ENCODE measurements at places on chromosomes 3 and 15.

DNA sequence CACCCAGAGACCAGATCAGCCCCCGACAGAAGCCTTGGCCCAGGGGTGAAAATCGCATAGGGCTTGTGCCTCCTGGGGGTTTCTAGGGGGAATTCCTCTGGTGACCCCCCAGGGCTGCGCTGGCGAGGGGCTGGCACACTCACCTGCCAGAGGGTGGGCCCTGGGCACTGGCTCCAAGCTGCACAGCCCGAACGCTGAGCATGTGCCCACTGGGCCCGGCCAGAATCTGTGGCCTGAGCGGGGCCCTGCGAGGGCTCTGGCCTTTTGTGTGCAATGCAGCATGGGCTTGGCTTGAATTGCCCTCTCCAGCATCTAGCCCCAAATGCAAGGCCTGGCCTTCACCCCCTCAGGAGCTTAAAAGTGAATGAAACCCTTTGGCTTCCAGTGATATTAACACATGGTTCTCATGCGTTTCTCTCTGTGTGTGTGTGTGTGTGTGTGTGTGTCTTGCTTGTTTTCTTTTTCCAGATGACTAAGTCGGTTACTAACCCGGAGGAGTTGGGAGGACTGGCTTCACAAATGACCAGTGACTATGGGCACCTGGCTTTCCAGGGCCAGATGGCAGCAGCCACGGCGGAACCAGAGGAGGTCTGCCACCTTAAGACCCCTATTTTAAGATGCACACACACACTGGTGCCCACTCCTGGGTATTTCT is 259.1 kb upstream of the TPM1 start:
- H3K36me3 ChIP-seq = no peaks in the 10 kb centered on the region
- H3K27ac ChIP-seq = no peak overlapping the region
- no peak overlapping the region for H3K4me3 ChIP-seq
- H3K4me1 ChIP-seq = no peaks in the 10 kb centered on the region
- H3K27me3 ChIP-seq = no peaks in the 10 kb centered on the region
- no peak for DNase-seq

- no peaks in the 10 kb centered on the region for H3K36me3 ChIP-seq
- no peak overlapping the region for H3K27ac ChIP-seq
- DNase-seq = no peak
- H3K4me1 ChIP-seq = no peaks in the 10 kb centered on the region
- H3K27me3 ChIP-seq = no peaks in the 10 kb centered on the region
Observed at GRCh38 chr15:32987067-32987466, 207.4 kb downstream of the FMN1 start.

- no peaks in the 10 kb centered on the region for H3K27me3 ChIP-seq
- no peak for DNase-seq
- no peaks in the 10 kb centered on the region for H3K36me3 ChIP-seq
- no peak overlapping the region for H3K4me3 ChIP-seq
Observed at GRCh38 chr3:23239211-23240068, 36.3 kb downstream of the UBE2E2 start.

GRCh38 chr3:111652492-111653180 is 57.5 kb upstream of the ZBED2 start:
- no peak overlapping the region for H3K27ac ChIP-seq
- no peaks in the 10 kb centered on the region for H3K4me1 ChIP-seq
- no peaks in the 10 kb centered on the region for H3K27me3 ChIP-seq
- H3K4me3 ChIP-seq = no peak overlapping the region

DNA sequence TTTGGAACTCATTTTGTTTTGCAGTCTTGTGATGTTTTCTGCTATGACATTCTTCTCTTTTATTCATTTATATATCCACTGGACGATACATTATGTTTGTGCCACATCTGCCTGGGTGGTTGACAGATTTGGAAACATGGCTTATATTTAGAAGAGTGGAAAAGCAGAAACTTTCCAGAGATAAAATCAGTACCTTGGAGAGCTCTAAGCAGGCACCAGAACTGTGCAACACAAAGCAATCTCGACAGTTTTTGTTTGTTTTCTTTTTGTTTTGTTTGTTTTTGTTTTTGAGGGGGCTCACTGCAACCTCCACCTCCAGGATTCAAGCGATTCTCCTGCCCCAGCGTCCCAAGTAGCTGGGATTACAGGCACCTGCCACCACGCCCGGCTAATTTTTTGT is 45.5 kb downstream of the SYN2 start:
- H3K27me3 ChIP-seq = no peaks in the 10 kb centered on the region
- H3K36me3 ChIP-seq = no peaks in the 10 kb centered on the region
- H3K27ac ChIP-seq = no peak overlapping the region

- no peaks in the 10 kb centered on the region for H3K36me3 ChIP-seq
- no peak overlapping the region for H3K27ac ChIP-seq
Observed at GRCh38 chr3:171556148-171556547, 95.9 kb upstream of the TNIK start.

DNA sequence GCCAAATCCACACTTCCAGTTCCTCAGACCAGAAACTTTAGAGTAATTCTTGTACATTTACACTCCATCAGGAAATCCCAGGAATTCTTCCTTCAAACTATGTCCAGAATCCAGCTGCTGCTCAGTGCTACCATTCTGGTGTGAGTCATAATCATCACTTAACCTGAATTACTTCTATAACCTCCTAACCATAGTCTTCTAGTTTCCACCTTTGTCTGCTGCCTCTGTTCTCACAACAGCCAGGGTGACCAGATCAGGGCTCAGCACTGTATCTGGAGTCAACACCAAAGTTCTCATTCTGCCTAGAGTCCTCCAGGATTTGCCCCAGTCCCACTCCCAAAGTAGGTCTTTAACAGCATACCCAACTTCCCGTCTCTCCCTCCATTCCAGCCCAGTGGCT is 3.4 kb downstream of the CLDND1 start:
- H3K36me3 ChIP-seq = no peaks in the 10 kb centered on the region
- H3K27ac ChIP-seq = no peak overlapping the region
- H3K4me3 ChIP-seq = no peak overlapping the region
- no peak for DNase-seq
- H3K4me1 ChIP-seq = peaks cover 12% of the 10 kb centered on the region

DNA sequence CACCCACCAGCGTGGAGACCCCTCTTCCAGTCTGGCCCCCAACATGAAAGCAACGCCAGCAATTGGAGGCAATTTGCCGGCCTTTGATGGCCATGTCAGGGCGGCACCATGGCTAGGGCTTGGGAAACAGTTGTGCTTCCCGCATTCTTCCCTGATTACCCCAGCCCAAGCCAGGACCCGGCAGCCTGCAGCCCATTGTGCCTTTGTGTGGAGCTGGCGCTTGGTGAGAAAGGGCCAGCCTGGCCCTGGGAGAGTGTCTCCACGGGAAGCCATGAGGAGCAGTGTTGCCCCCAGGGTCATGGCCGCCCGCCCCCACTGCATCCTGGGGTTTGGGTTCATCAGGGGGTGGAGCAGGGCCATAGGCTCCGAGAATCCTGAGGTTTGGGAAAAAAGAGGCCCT is 66.0 kb downstream of the DNAJB8 start:
- no peak overlapping the region for H3K4me3 ChIP-seq
- no peaks in the 10 kb centered on the region for H3K4me1 ChIP-seq
- no peak overlapping the region for H3K27ac ChIP-seq
- no peak for DNase-seq
- no peaks in the 10 kb centered on the region for H3K27me3 ChIP-seq
- H3K36me3 ChIP-seq = no peaks in the 10 kb centered on the region

DNA sequence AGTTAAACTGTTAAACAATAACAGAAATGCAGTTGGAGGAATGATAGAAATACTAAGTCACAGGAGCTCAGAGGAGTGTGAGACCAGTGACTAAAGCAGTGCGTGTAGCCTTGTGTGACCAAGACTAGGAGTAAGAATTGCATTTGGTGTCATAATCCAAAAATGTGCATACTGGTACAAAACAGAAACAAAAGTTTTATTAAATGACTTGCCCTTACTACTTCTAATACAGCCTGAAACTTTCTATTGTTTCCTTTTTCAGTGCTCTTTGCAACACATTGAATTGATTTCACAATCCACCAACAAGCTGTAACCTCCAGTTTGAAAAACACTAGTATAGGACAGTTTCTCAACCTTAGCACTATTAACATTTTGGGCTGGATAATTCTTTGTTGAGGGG is 17.1 kb downstream of the SNX1 start:
- no peak overlapping the region for H3K4me3 ChIP-seq
- H3K27ac ChIP-seq = no peak overlapping the region
- no peaks in the 10 kb centered on the region for H3K27me3 ChIP-seq
- 0 out of 2 replicates have a peak, but pooled peaks cover 4% of the 10 kb centered on the region for H3K36me3 ChIP-seq
- no peak for DNase-seq
- peaks cover 11% of the 10 kb centered on the region for H3K4me1 ChIP-seq

DNA sequence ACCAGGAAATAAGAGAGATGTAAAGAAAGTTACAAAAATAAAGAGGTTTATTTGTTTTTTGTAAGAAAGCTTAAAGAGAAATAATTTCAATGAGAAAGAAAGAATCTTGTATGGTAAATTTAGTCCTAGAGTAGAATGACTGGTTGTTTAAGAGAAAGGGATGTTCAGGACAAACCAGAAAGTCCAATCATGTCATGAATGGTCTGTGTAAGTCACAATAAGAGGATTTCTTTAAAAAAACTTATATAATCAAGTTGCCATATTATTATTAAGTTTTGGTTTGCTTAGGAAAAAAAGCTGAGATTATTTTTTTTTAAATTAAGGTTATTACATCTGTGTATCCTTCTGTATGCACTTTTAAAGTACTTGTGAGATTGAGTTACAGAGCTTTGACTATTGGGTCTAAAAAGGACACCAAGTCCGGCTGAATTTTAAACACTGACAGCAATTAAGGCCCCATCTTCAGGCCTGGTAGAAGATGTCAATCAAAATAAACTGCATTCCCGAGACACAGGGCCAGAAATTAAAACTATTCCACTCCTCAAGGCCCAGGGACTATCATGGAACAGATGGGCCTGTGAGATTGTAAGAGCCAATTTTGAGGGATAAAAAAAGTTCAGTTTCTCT is 12.2 kb downstream of the ERICH6 start:
- no peak overlapping the region for H3K27ac ChIP-seq
- no peaks in the 10 kb centered on the region for H3K36me3 ChIP-seq
- no peaks in the 10 kb centered on the region for H3K4me1 ChIP-seq
- no peak overlapping the region for H3K4me3 ChIP-seq

- no peak overlapping the region for H3K4me3 ChIP-seq
- no peak overlapping the region for H3K27ac ChIP-seq
- no peaks in the 10 kb centered on the region for H3K36me3 ChIP-seq
Observed at GRCh38 chr3:48407542-48408099, 22.3 kb downstream of the PLXNB1 start.

DNA sequence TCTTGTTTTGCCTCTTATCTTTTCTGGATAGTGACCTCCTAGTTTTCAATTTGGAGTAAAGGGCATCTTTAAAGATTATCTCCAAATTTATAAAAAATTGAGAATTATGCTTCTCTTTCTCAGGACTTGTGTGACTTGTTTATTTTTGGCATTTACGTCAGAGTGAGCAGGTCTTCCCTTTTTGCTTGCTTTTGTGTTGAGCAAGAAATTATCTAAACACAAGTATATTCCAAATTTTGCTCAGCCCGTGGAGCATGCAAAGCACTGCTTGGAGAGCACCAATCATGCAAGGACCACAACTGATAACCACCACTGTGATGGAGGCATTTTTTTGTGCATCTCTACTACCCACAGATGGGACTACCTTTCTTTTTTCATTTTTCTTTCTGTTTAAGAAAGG is 7.1 kb downstream of the SLC25A26 start:
- H3K36me3 ChIP-seq = no peaks in the 10 kb centered on the region
- DNase-seq = no peak
- H3K27me3 ChIP-seq = no peaks in the 10 kb centered on the region
- no peaks in the 10 kb centered on the region for H3K4me1 ChIP-seq

- DNase-seq = no peak
- no peak overlapping the region for H3K27ac ChIP-seq
- H3K27me3 ChIP-seq = no peaks in the 10 kb centered on the region
- no peaks in the 10 kb centered on the region for H3K4me1 ChIP-seq
Observed at GRCh38 chr15:88016406-88016805, 240.1 kb downstream of the NTRK3 start.

GRCh38 chr15:67303490-67304363 is 49.1 kb downstream of the IQCH start:
- DNase-seq = peak; percentile 64
- no peak overlapping the region for H3K27ac ChIP-seq
- H3K4me1 ChIP-seq = no peaks in the 10 kb centered on the region
- H3K27me3 ChIP-seq = no peaks in the 10 kb centered on the region

- no peak overlapping the region for H3K4me3 ChIP-seq
- no peaks in the 10 kb centered on the region for H3K36me3 ChIP-seq
- H3K4me1 ChIP-seq = peaks cover 43% of the 10 kb centered on the region
Observed at GRCh38 chr3:46325645-46326300, 28.1 kb upstream of the CCR2 start.

- H3K27me3 ChIP-seq = no peaks in the 10 kb centered on the region
- no peaks in the 10 kb centered on the region for H3K4me1 ChIP-seq
- peak; percentile 58 for DNase-seq
- H3K36me3 ChIP-seq = no peaks in the 10 kb centered on the region
- H3K27ac ChIP-seq = no peak overlapping the region
Observed at GRCh38 chr3:86774082-86774691, 216.8 kb downstream of the VGLL3 start.

DNA sequence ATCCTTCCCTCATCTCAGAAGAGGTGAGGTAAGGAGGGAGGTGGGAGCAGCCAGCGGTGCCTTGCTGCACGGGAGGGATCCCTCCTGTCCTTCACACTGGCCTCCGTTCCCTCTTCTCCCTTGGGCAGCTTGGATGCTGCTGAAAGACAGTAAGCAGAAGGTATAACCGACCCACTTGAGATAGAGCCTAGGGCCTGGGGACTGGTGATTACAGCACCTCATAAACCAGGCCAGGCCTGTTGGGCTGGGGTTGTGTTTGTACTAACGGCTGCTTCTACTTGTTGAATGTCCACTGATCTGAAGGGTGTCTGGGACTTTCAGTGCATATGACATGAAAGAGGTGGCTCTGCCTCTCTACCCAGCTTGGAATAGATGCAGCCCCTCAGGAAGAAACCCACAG is 25.0 kb downstream of the SEMA6D start:
- H3K27me3 ChIP-seq = no peaks in the 10 kb centered on the region
- DNase-seq = no peak
- H3K4me3 ChIP-seq = no peak overlapping the region
- no peaks in the 10 kb centered on the region for H3K36me3 ChIP-seq
- no peak overlapping the region for H3K27ac ChIP-seq
- H3K4me1 ChIP-seq = no peaks in the 10 kb centered on the region

- H3K4me3 ChIP-seq = no peak overlapping the region
- no peaks in the 10 kb centered on the region for H3K4me1 ChIP-seq
- H3K36me3 ChIP-seq = no peaks in the 10 kb centered on the region
- no peaks in the 10 kb centered on the region for H3K27me3 ChIP-seq
- DNase-seq = no peak
Observed at GRCh38 chr3:141767066-141767465, 3.9 kb downstream of the GRK7 start.

- no peak for DNase-seq
- H3K27ac ChIP-seq = no peak overlapping the region
- no peaks in the 10 kb centered on the region for H3K27me3 ChIP-seq
- no peak overlapping the region for H3K4me3 ChIP-seq
- no peaks in the 10 kb centered on the region for H3K36me3 ChIP-seq
Observed at GRCh38 chr3:94206291-94206690, 143.4 kb downstream of the NSUN3 start.
